ENCODE measurements at places on chromosomes 7 and 10.

DNA sequence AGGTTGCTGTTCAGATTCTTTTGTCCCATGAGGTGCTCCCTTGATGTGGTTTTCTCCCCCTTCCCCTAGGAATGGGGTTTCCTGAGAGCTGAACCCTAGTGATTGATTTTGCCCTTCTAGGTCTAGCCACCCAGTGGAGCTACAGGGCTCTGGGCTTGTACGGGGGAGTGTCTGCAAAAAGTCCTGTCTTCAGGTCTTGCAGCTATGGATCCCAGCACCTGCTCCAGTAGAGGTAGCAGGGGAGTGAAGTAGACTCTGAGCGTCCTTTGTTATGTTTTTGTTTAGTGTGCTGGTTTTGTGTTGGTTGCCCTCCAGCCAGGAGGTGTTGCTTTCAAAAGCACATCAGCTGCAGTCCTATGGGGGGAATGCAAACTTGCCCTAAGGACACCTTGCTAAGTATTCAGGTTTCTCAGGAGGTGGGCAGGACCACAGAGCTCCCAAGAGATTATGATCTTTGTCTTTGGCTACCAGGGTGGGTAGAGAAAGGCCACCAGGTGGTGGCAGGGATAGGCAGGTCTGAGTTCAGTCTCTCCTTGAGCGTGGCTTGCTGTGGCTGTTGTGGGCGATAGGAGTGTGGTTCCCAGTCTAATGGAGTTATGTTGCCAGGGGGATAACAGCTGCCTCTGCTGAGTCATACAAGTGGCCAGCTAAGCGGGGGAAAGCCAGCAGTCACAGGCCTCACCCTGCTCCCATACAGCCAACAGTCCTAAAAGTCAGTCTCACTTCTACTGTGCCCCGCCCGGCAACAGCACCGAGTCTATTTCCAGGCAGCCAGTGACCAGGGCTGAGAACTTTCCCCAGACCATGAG, 92.4 kb upstream of the JCAD start:
- DNase-seq = no peak

DNA sequence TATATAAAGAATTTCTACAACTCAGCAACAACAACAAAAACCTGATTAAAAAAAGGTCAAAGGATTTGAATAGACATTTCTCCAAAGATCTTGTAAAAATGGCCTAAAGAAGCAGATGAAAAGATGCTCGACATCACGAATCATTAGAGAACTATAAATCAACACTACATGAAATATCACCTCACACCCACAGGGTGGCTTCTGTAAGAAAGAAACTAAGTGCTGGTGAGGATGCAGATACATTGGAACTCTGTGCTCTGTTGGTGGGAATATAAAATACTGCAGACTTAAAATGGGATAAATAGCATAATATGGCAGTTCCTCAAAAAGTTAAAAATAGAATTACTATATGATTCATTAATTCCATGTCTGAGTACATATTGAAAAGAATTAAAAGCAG, 38.3 kb upstream of the CDCA7L start:
- no peak for DNase-seq

DNA sequence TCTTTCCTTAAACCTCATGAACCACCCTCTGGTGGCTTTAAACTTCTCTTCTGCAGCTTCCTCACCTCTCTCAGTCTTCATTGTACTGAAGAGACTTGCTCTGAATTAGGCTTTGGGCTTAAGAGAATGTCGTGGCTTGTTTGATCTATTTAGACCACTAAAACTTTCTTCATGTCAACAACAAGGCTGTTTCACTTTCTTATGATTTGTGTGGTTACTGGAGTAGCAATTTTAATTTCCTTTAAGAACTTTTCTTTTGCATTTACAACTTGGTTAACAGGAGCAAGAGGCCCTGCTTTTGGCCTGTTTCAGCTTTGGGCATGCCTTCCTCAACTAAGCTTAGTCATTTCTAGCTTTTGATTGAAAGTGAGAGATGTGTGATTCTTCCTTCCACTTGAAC, 38.1 kb upstream of the CDHR3 start:
- no peak for DNase-seq

GRCh38 chr10:14466257-14466656, 135.5 kb upstream of the FRMD4A start:
- DNase-seq = no peak

- DNase-seq = no peak
Observed at GRCh38 chr10:125076891-125077541, 83.3 kb downstream of the CTBP2 start.

DNA sequence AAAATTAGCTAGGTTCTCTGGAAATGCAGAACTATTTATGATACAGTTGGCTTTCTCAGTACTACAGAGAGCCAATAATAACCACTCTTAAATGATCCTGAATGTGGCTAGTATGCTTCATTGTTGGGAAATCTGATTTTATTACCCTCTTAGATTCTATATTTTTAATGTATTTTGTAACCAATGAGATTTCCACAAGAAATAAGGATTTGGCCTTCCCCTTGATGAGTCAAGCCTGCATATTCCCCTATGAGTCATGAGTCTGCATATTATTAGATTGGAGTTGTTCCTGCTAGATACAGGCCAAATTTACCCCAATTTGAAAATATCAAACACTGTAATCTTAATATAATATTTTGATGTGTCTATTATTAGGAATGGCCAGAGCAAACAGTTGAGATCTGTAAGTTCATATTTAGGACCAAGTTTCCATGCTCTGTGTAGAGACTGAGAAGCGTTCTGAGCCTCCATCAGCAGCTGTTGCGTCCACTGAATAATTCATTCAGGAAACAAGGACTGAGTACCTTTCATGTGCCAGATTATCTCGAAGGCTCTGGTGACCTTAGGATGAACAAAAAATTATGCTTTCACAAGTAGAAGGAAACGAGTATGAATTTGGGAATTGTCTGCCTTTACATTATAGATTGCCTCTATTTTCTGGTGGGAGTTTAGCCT, 793.4 kb downstream of the NRG3 start:
- no peak for DNase-seq

GRCh38 chr7:8258166-8258565, 3.8 kb downstream of the ICA1 start:
- no peak for DNase-seq

- no peak for DNase-seq
Observed at GRCh38 chr7:157265051-157265450, 71.8 kb upstream of the DNAJB6 start.

- DNase-seq = peak; percentile 19
Observed at GRCh38 chr10:71082960-71083715, 129.2 kb upstream of the UNC5B start.

- DNase-seq = no peak
Observed at GRCh38 chr10:28087661-28088351, 88.9 kb upstream of the ODAD2 start.

- no peak for DNase-seq
Observed at GRCh38 chr10:48336978-48337599, 30.6 kb downstream of the MAPK8 start.

GRCh38 chr7:13017881-13018280, 330.4 kb downstream of the ARL4A start:
- DNase-seq = no peak

GRCh38 chr10:123039632-123039930, 30.8 kb downstream of the ACADSB start:
- no peak for DNase-seq

DNA sequence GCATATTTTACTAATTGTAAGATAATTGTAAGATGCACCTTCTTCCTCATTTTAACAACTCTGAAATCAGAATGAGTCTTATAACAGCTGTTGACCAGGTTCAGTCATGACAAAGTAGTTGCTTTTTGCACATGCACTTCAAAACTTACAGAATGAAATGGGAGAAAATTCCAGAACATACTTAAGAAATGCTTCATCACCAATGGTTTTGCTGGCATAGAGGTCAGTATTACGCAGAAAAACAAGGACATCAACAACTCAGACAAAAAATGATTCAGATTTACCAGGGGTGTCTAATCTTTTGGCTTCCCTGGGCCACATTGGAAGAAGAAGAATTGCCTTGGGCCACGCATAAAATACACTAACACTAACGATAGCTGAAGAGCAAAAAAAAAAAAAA, 13.3 kb downstream of the COL28A1 start:
- no peak for DNase-seq

DNA sequence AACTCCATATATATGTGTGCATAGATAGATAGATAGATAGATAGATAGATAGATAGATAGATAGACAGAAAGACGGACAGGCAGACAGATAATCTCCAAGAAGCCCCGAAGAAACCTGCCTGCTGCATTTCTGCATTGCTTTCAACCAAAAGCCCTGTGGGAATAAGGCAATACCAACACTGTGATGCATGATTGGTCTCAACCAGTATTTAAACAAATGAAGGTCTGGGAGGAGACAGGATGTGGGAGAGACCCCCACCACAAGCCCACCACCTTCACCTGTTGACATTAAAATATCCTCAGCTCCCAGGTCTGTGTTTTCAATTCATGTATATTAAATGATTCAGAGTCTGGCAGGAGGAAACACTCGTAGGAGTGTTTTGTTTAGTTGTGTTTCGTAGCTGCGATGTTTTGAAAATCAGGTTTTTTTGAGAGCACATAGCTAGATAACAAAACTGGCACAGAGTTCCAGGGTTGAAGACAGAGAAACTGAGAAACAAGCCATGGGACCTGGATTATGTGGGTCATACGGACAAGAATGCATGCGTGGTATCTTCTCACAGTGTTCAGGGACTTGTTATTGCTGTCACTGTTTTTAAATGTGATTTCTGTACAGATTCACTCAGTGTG, 200.7 kb upstream of the AHR start:
- no peak for DNase-seq

DNA sequence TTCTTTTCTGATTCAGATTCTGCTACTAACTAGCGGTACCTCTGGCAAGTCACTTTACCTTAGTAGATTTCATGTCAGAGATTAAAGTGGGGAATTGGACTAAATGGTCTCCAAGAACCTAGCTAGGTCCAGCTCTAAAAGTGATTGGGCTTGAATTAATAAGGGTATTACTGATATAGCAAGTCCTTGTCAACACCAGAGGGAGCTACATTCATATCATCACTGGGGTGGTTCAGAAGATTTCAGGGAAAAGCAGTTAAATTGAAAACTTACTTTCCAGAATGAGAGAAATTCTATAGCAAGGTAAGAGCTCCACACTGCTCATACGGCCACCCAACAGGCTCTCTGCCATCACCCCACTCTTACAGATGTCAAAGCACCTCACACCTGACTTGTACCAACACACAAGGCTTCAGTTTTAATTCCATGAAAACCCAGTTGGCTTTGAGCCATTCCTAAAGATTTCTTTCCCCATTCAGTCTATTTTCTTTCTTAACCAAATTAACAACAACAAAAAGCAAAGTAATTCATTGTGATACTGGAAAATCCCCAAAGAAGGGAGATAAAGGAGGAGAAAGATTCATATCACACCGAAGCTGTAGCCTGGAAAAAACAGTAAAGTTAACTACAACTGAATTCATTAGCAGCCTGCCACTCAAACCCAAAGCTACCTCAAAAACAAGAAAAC, 38.0 kb upstream of the SPOCK2 start:
- DNase-seq = peak; percentile 65

GRCh38 chr7:47441796-47442604, 139.9 kb downstream of the TNS3 start:
- DNase-seq = no peak

GRCh38 chr10:13536674-13537366, 8.0 kb upstream of the BEND7 start:
- peak; percentile 82 for DNase-seq

DNA sequence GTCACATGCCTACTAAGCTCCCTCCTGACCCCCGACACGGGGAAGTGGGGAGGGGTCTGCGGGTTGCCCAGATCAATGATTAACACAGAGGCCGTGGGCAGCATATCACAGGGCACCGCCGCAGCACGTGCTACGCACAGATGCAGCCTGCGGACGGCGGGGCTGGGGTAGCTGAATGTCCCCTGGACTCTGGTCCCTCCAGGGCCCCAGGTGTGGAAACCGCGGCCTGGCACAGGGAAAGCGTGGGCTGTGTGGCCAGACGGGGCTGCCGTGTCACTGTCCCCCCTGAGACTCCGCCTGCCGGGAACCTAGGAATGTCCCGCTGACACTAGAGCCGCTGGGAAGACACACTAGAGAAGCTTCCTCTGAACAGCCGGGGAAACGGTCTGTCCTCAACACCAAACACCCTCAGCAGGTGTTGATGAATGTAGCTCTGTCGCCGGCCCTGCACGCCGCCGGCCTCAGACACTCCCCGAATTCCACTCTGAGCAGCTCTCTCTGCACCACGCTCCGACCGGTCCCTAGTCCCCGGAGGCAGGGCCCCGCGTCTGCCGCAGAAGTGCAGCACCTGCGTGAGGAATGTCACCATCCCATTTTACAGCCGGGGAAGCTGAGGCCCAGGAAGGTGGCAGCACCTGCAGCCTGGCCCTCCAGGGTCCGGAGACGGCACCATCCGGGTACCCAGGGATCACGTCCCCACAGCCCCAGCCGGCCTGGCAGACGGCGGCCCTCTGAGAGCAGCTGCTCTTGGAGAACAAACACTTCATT, 33.4 kb upstream of the PDGFA start:
- DNase-seq = no peak

DNA sequence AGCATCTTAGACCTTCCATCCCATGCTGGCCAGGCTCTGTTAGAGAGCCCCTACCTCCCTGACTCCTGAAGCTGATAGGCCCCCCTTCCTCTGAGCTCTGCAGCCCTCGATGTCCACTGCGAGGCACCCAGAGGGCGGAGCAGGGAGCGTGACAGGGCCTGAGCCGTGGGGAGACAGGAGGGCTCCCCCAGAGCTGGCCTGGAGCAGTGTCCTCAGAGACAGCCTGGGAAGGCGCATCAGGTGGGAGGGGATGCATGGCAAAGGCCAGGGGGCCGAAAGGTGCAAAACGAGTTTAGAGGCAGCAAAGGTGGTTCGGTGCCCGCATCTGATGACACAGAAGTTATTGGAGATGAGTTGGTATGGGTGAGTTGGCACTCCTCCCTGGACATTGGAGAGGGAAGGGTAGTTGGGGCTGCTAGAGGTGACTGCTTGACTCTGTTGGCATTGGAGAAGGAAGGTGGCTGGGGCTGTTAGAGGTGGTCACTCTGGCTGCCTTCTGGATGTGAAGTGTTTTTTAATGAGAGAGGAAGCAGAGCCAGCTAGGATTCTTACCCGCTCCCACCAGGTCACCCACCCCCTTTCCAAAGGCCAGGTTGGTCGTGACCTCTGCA, 53.1 kb downstream of the PRF1 start:
- no peak for DNase-seq

DNA sequence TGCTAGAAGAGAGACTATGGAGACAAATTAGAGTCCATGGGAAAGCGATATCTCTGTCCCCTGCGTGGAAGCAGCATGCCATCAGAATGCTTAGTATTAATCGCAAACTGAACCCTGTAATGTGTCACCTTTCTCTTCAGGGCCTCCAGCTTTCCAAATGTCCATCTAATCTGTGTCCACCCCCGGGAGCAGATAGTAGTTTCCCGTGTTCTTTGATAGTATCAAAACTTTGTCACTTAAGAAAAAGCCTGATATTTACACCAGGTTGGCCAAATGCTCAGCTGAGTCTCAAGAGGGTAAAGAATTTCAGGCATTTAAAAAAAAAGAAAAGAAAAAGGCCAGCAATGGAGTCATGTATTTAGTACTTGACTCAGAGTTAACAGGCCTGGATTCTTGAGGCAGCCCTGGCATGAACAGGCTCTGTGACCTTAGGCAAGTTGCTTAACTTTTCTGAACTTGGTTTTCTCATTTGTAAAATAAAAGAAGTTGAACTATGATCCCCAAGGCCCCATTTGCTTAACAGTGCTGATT, 10.4 kb upstream of the GSAP start:
- no peak for DNase-seq
